ENCODE measurements at places on chromosomes 3 and 15.

GRCh38 chr3:66425576-66426114 lies 75.2 kb downstream of the LRIG1 start:
- DNase-seq: no peak

GRCh38 chr3:99637368-99638111 lies 854 bp upstream of the COL8A1 start:
- peak; percentile 77 for DNase-seq

DNA sequence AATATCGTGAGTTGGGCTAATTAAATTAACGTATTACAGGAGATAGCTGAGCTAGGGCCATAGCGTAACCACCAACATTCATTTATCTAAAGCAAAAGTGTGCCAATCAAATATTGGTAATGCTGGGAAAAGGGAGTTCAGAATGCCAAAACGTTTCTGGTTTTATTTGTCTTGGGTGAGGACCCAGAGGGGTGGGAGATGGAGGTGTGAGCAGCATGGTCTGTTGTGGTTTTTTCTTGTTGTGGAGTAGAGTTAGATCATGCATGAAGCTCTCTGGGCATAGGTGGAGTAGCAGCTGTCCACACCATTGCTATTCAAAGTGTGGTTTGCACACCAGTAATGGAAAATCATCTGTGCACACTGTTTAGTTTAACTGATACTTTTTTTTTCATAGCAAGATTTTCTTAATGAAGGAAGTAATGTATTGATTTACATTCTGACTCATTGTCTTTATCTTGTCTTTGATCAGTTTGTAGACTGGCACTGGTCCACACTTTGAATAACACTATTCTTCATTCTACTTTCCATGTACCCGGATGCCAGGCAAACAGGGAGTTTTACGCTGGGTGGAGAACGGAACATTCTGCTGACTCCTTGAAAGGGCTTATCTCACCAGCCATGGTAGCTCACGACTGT lies 50.8 kb upstream of the CRTC3 start:
- DNase-seq: no peak

DNA sequence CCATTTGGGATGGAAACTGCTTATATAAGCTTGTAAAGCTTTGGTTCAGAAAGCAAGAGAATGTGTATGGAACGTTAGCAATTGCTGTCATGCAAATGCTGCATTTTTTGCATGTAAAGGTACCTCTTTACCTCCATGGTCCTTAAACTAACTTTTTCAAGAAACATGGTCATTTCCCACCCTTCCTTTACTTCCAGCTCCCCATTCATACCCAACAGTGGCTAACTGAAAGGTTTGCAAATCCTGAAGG lies 84.3 kb downstream of the SMAD3 start:
- no peak for DNase-seq

DNA sequence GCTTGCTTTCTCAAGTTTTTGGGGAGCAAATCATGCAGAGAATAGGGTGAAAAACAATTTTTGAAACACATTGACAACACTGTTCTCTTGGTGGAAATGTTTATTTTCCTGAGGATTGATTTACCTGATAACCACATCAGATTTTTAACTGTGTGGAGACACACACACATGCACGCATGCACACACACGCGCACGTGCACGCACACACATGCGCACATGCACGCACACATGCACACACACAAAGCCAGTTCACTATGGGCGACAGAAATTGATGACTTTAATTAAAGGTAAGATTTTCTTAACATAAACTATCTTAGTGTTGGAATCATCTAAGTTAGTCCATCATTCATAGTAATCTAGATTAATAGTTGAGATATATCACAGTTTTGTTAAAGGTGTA lies 15.3 kb downstream of the LMLN start:
- DNase-seq: no peak

- no peak for DNase-seq
Observed at GRCh38 chr3:45858809-45859543, 17.1 kb upstream of the LZTFL1 start.

- no peak for DNase-seq
Observed at GRCh38 chr3:29484633-29485032, 203.8 kb downstream of the RBMS3 start.

DNA sequence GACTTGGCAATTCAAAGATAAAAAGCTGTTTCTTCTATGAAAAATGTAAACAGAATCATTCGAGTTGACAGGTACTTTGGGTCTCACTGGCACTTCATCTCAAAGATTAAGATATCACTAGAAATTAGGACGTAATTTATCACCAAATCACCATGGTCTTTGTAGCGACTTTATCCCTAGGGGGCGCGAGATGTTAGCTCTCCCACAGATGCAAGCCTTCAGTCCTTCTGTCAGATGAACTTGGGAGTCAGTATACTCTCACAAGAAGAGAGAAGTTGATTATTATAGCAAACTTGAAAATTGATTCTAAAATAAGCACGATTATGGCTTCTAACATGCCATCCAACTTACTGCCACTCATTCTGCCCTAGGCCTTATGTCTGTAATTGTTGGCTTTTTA lies 150.3 kb downstream of the ALCAM start:
- no peak for DNase-seq

DNA sequence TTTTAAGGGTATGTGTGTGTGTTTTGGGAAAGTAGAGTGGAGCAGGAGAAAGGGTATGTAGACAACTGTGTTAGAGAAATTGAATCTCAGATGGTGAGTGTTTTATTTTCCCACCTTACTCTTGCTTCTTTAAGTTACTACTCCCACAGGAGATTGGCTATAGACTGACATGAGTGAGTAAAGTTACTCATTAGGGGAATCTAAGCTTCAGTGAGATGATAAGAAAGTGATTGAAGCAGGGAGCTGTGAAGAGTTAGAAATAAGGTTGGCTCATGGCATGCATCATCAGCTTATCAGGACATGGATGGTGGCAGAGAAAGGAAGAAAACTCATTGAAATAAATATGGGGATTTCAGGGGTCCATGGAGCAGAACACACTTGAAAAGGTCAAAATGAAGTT lies 88.9 kb downstream of the MBNL1 start:
- DNase-seq: no peak

DNA sequence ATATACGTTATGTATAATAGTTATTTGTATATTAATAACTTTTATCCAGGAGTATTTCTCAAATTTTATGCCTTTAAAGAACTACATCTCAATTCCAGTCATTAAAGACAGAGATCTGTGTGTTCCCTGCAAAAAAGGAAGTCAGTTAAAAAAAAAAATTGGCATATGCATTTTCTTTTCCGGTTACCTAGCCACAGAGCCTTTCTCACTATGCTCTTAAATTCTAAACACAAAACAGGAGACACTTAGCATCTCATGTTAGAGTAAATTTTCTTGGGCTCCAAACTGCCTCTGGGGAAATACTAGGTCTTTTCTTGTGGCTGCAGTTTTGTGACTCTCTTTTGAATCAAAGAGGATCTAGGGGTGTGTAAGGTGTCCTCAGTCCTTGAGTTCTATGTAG lies 105.9 kb downstream of the KCNH8 start:
- no peak for DNase-seq

DNA sequence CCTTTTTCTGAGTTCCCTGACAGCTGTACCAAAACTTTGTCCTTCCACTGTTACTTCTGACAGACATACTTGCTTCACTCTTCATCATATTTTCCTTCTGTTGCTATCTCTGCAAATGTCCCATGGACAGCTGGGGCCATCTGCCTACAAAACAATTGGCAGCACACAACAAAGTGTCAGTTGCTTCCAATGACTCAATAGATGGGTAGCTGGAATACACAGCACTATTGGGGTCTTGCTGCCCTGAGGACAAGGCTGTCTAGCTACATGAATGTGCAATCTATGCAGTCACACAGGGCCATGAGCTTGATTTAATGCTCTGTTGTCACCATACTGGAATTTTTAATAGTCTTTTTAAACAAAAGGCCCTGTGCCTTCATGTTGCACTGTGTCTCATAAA lies 192.8 kb downstream of the DTWD1 start:
- DNase-seq: no peak

DNA sequence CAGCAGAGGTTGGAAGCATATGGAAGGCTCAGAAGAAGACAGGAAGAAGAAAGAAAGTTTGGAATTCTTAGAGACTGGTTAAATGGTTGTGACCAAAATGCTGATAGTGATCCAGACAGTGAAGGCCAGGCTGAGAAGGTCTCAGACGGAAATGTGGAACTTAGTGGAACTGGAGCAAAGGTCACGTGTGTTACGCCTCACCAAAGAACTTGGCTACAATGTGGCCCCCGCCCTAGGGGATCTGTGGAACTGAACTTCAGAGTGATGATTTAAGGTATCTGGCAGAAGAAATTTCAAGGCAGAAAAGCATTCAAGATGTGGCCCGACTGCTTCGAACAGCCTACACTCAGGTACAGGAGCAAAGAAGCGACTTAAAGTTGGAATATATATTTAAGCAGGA lies 83.1 kb downstream of the MYO5A start:
- no peak for DNase-seq

- no peak for DNase-seq
Observed at GRCh38 chr3:134368751-134369105, 5.5 kb downstream of the AMOTL2 start.

GRCh38 chr15:94793641-94794040 lies 562.3 kb downstream of the MCTP2 start:
- no peak for DNase-seq

- no peak for DNase-seq
Observed at GRCh38 chr3:45232521-45232920, 6.4 kb upstream of the TMEM158 start.

DNA sequence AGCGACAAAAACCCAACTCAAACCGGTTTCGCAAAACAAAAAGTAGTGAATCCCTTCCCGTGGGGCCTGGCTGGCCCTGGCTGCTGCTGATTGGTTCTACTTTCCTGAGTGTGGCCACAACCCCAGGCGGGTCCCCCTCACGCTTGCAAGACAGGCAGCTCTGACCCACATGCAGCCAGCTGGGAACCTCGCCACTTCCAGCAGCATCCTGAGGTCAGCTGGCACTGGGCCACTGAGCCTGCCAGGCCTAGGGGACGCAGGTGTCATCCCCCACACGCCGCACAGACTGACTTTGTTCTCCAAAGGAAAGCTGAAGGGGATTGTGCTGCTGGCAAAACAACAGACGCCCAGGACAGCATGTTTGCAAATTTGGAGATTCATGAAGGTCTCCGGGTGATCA lies 111.1 kb downstream of the TPRA1 start:
- no peak for DNase-seq

DNA sequence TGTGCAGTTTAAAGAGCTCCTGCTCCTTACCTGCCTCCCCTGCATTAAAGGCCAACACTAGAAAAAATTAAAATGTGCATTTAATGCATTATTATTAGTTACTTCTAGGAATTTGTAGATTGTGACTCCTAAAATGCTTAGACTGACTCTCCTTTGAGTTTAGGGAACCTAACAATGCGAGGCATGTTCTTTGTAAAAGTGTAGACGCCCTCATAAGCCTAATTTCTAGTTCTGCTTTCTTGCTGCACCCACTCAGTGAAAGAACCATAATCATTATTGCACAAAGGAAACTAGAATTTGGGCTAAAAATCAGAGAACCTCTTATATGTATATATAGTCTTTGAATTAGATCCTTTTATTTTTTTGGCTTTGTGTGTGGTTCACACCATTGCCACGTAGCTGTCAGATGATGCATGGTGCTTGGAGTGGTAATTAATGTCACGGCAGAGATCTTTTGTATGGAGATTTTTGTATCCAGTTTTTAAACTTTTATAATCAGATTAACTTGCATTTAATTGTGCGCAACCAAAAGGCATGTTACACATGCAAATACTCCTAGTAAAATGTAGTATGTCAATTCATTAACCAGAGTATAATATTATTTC lies 710 bp downstream of the ABHD10 start:
- no peak for DNase-seq

DNA sequence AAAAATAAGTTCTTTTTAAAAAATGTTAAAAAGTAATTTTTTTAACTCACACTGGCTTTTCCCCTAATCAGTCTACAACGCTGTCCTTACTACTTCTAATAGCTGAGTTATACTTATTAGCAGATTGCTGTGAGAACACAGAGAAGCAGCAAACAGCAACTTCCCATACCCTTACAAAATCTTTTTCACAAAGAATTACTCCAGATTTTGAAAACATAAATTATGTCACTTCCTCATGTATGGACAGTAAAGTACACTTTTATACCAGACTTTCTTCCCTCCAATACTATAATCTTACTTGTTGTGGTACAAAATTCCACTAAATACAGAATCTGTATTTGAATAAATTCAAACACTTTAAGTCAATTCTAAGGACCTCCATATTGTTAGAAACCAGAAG lies 2.1 kb downstream of the PHC3 start:
- no peak for DNase-seq

DNA sequence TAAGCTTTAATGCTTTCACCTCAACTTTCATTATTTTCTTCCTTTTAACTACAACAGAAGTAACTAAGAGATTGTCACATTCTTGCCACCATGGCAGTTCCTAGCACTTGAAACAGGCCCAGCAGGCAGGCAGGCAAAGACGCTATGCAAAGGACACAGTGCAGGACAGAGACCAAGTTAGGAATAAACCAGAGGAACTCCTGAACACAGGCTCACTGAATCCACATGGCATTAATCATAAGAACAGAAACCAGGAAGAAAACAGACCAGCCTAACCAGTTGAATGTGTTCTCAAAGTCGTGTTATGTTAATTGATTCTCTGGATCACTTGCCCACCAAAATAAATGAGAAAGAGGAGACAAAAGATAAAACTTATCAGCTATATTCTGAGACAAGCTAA lies 397.6 kb downstream of the TBL1XR1 start:
- DNase-seq: no peak

DNA sequence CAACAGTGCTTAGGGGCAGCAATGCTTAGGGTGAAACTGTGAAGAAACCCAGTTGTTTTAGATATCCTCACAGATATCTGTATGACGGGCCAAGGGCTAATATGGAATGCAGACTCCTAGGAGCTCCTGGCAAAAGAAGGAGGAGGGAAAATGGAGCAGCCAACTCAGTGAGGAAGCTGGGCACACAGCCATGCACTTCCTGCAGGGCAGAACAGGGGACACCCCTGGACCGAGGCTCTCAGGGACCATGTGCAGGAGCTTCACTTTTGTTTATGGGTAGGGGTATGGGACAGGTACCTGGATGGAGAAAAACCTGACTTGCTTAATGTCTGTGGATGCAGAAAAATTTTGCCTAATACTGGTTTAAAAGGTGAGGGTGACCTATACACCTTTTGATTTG lies 20.2 kb downstream of the NIPA1 start:
- DNase-seq: no peak
